Tongue (tissue), 3 donors: ENCODE measurements at places on chromosomes 6 and 20.

GRCh38 chr6:5718231-5718947 is 288.3 kb downstream of the NRN1 start:
- DNase-seq = no peak

DNA sequence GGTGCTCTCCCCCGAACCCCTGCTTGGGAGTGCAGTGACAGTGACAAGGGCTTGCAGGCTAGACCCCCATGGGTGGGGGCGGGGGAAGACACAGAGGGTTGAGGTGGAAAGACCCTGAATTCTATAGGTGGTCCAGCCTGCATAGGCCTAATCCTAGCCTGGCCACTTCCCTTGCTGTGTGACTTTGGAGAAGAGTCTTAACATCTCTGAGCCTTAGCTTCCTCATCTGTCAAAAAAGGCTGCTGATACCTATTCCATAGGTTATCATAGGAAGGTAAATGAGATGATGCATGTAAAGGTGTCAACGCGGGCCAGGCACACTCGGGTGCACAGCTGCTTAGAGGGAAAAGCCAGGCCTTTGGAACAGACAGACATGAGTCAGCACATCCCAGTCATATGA is 15.8 kb downstream of the BPIFB4 start:
- no peak for DNase-seq

DNA sequence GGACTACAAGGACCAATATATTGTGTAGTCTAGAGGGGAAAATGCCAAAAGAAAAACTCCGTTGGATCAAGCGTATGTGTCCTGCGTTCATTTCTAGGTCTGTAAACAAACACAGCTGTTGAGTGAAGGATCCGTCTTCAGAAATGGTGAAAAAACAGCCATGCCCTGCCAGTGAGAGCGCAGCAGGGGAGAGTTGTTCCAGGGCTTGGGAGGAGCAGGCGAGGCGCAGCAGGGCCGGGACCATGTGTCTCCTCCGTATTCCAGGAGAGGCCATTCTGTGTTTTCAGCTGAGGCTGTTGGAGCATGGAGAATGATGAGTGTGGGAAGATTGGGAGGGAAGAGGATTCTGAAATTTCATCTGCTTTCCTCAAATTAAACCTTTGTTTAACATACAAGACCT is 38.0 kb downstream of the BMP6 start:
- peak; percentile 68 for DNase-seq

DNA sequence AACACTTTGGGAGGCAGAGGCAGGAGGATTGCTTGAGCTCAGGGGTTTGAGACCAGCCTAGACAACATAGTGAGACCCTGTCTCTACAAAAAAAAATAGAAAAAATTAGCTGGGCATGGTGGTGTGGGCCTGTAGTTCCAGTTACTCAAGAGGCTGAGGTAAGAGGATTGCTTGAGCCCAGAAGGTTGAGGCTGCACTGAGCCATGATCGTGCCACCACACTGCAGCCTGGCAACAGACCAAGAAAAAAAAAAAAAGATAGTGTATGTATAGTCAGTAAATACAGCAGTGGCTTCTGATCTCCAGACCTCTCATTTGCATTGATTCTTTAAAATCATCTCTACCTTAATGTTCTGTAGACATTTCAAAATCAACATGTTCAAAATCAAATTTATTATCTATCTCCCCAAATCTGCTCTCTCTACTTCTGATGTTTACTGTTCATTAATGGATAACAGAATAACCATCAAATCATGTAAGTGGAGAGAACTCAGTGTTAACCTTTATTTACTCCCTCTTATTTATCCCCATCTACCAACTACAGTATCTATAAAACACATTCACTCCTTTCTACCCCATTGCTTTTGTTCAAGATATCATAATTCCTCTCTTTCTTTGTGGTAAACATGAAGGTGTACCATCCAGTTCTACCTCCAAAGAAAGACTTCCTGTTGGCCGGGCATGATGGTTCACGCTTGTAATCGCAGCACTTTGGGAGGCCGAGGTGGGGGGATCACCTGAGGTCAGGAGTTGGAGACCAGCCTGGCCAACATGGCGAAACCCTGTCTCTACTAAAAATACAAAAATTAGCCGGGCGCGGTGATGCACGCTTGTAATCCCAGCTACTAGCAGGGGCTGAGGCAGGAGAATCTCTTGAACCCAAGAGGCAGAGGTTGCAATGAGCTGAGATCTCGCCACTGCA is 7.7 kb downstream of the PROCR start:
- no peak for DNase-seq

GRCh38 chr6:12024699-12025434 is 12.8 kb downstream of the HIVEP1 start:
- DNase-seq = no peak

DNA sequence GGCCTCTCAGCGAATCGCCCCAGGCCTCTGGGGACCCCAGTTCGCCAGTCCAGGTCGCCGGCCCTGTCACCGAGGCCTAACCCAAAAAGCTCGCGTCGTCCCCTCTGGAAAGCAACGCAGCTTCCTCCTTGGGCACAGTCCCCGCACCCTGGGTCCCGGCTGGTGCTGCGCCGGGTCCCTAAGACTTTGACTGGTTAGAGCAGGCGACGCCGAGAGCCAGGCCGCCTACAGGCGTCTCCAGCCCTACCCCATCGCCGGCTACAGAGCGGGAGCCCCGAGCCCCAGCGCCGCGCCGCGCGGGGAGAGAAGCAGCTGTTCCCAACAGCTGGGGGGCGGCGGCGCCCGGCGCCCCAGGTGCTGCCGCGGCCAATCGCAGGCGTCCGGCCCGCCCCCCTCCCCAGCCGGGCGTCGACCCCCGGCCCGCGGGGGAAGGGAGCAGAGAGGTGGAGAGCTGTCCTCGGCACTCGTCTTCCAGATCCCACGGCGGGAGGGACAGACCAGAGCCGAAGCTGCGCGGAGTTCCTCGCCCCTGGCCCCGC is 540 bp upstream of the RBM24 start:
- peak; percentile 91 for DNase-seq

- peak; percentile 54 for DNase-seq
Observed at GRCh38 chr6:133245007-133245406, 3.9 kb downstream of the EYA4 start.
